ENCODE measurements at places on chromosomes 1 and 21.

GRCh38 chr1:185676969-185677368, 57.2 kb upstream of the HMCN1 start:
- no peak for DNase-seq

DNA sequence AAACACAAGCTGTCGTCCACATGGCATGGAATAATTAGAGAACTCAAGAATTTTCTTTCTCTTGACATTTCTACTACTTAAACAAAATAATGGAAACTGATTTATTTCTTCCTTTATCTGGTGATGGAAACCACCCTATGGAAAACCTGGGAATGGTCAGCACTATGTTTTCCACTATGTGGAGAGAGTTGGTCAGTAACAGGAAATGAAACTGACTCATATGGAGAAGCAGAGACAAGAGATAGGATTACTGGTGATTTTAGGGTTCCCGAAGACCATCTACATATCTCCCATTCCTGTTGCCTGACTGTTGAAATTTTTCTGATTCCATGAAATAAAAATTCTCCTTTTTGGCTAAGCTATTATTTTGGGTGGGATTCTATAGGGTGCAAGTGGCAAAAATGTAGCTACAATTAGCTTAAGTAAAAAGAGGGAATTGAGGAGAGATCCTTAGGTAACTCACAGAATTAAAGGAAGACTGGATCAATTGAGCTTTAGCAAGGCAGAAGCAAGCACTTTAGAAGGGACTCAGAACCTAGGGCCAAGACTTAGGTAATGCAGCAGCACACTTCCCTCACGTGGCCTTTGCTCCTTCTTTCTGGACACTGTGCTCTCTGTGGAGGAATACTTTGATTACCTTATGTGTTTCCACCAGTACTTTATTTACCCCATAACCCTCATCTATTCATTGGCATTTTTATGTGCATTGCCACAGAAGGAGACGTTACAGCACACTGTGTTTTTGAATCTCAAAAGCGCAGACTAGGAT, 89.6 kb downstream of the LEPR start:
- DNase-seq, result no peak

GRCh38 chr1:215665215-215665614, 98.1 kb downstream of the KCTD3 start:
- DNase-seq, result no peak

GRCh38 chr1:18201997-18202719, 94.6 kb downstream of the IGSF21 start:
- no peak for DNase-seq

- DNase-seq, result no peak
These were observed 4.9 kb downstream of the ARHGEF19 start for GRCh38 chr1:16207318-16208269.

DNA sequence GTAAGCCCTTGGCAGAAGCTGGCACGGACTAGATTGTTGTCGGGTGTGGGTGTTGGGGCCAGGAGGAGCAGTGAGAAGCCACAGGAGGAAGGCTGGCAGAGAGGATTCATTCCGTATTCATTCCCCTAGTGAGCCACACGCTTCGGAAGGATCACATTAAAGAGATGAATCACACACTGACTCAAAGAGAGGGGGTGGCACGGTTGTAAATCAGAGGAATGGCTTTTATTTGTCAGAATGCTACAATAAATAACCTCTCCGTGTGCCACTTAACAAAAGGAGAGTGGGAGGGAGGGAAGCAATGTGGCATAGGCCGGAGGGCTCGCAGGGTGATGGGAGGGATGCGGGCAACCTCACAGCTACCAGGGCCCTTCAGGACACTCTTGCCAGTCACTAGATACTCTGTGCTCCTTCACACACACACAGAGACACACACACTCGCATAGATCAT, 135.5 kb downstream of the HIVEP3 start:
- DNase-seq, result no peak

All from HAP-1 (cell line).